Upper lobe of right lung (tissue), 1 donor: ENCODE measurements at places on chromosomes 5 and 9. TPM values are rescaled to one million over a fixed set of nuclear protein-coding genes. Genes with fewer than 3 reads are reported as not detected.

PCDHGB3 gene
- 2.6 TPM for total RNA-seq

SLC6A7 gene
- total RNA-seq, result not detected

DTWD2 gene
- total RNA-seq, result 8.5 TPM

CTSV gene
- 0.43 TPM for total RNA-seq

PCDHA2 gene
- 0.35 TPM for total RNA-seq

CCDC107 gene
- 31.1 TPM for total RNA-seq

PPP2R2B gene
- total RNA-seq, result 1.2 TPM

LRRC19 gene
- total RNA-seq, result 0.64 TPM

INSL4 gene
- total RNA-seq, result not detected

- no peak for DNase-seq
These were observed 148.9 kb upstream of the RUSC2 start for GRCh38 chr9:35341021-35341420.

DNA sequence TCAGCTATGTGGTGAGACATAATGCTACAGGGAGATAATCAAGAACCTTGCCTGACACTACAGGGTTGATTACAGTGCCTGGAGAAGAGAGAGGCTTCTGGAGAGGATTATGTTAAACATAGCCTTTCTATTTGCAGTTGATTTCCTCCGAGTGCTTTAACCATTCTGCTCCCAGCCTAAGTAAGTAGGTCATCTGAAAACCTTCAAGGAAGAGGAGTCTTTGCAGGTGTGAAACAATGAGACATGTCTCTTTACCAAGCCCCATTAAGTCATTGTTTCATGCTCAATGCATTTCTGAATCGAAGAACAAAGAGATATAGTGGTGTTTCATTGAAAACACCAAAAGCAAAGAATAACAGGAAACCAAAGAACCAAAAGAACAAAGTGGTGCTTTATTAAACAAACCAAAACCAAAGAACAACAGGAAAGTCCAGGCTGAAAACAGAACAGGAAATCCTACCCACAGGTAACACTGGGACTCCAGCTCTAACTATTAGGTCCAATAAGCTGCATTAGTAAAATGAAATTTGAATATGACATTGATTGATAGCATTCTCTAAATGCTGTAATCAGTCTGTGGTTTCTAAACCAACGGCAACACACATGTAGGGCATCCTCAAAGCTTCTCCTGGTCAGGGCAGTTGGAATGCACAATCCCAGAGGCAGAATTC, 113.3 kb upstream of the SPATA31D4 start:
- no peak for DNase-seq

DNA sequence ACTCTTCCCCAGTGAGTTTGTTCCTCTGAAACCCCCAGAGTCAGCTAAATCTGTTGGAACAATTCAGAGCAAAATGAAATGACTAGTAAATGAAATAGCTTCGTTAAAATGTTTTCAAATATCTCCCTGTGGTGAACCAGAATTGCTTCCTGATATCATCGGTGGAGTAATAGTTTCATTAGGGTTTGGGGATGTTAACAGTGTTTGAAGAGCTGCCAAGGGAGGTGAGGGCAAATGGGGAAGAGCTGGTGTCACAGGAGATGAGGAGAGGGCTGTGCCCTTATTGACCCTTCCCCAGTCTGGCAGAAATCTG, 4.3 kb upstream of the C7 start:
- no peak for DNase-seq

GRCh38 chr5:113058269-113058668, 81.7 kb downstream of the DCP2 start:
- DNase-seq, result no peak

GRCh38 chr9:26662476-26662875, 230.1 kb downstream of the CAAP1 start:
- no peak for DNase-seq

- DNase-seq, result no peak
These were observed 49.9 kb upstream of the SNCAIP start for GRCh38 chr5:122262103-122262502.

GRCh38 chr9:88538311-88539085, 3.5 kb downstream of the NXNL2 start:
- DNase-seq, result no peak

DNA sequence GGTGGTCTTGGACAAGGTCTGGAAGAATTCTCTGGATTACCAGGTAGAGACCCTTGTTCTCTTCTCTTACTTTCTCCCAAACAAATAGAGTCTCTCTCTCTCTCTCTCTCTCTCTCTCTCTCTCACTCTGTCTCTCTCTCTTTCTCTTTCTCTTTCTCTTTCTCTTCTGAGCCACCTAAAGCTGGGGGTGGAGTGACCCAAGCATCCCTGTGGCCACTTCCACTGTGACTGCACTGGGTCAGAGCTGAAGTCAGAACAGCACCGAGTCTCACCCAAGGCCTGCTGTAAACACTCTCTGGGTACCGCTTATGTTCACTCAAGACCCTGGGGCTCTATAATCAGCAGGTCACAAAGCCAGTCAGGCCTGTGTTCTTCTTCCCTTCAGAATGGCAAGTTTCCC, 513.7 kb downstream of the EBF1 start:
- DNase-seq, result no peak

GRCh38 chr9:69131682-69132081, 42.4 kb upstream of the TJP2 start:
- DNase-seq, result no peak

- no peak for DNase-seq
These were observed 2.3 kb downstream of the NTRK2 start for GRCh38 chr9:84671586-84672521.

DNA sequence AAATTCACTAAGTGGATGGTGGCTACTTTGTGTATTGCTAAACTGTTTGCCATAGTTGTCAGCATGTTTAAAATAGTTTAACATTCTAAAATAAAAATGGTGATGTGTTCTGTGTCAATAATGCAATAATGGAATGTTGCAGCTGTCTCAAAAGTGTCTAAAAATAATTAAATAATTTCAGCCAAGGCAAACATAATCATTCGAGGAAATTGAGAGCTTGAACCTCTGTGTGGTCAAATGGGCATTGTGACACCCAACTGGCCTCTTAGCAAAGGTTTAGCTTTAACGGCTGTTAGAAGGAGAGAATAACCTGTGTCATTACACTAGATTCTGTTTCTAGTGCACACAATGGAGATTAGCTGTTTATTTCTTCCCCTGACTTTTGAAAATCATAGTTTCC, 278.5 kb downstream of the TMEM167A start:
- no peak for DNase-seq
